ENCODE measurements at places on chromosomes 2 and 18. TPM values are rescaled to one million over a fixed set of nuclear protein-coding genes. Genes with fewer than 3 reads are reported as not detected.

DNA sequence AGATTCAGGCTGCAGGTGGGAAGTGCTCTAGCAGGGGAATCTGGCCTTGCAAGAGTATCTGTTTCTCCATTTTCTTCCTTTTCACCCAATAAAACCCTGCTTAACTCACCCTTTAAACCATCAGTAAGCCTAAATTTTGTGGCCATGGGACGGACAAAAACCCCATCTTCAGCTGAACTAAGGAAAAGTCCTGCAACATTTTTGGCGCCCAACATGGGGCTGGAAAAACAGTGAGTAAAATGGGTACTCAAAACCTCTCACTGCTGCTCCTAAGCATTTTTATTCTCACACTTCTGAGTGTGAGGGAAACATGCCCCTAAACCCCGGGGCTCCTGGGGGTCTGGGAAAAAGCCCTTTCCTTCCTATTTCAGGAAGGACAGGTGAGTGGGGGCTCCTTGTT lies 414.3 kb downstream of the ZNF804A start:
- no peak for DNase-seq

The SESTD1 gene
- 15.3 TPM for total RNA-seq

The MAPK4 gene
- not detected for total RNA-seq

DNA sequence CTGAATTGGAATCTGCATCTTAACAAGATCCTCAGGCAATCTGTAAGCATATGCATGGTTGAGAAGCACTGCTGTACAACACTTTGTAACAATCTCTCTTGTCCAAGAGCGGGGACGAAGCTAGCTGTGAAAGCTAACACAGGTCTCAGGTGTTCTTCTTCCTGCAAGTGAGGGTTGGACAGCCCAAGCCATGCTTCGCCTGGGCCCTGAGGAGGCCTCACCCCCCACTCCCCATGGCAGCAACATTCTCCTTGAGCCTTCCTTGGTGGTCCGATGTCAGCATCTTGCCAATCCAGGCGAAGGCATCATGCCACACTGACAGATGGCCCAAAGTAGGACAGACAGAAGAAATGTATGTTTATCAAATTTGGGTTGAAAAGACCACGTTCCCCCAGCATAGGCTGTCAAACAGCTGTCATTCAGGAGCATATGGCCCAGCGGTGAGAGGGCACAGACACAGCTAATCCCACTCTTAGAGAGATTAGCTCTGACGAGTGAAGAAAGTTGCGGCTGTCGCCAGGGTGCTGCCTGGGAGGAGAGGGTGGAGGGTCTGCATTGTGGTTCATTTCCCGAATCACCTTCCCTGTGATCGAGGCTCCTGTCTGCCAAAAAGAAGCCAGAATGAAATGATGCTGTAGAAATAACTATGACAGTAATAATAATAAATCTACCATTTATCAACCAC lies 344.7 kb downstream of the MYCN start:
- DNase-seq: no peak

GRCh38 chr2:144111437-144111836 lies 408.5 kb downstream of the ZEB2 start:
- no peak for DNase-seq

- DNase-seq: no peak
Observed at GRCh38 chr2:17894005-17894404, 15.5 kb downstream of the KCNS3 start.

The EML6 gene
- total RNA-seq: 0.53 TPM

DNA sequence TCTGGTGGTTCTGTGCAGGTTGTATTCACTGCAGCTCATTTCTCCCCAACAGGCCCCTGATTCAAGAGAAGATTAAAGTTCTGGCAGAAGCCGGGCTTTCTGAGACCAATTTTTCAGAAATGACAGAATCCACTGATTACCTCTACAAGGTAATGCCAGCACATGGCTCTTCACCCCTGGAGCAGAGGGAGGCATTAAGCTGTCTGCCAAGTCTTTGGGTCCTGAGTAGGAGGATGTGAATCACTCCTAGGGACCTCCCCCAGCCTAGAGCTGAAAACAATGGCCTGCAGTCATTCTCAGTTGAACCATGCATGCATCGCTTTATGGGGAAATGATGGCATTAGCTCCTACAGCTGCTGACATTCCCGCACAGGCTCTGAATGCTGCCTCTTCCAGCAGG lies 20.5 kb upstream of the RPL37A start:
- DNase-seq: peak; percentile 88

DNA sequence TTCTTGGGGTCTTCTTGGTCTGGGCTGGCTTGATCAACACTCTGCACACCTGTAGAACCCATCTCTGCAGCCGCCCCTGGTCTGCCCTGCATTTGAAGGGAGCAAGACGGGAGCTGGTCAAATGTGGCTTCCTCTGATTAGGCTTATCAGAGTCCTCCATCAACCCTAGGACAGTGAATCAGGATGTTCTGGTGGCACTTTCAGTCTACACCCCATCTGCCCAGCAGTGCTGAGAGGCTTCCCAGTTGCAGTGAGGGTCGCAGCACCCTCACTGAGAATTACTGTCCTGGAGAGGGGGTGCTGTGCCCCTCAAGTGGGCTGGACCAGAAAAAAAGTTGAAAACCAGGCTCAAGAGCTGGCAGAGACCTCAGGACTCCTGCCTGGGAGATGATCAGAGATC lies 152.9 kb downstream of the DYSF start:
- no peak for DNase-seq

DNA sequence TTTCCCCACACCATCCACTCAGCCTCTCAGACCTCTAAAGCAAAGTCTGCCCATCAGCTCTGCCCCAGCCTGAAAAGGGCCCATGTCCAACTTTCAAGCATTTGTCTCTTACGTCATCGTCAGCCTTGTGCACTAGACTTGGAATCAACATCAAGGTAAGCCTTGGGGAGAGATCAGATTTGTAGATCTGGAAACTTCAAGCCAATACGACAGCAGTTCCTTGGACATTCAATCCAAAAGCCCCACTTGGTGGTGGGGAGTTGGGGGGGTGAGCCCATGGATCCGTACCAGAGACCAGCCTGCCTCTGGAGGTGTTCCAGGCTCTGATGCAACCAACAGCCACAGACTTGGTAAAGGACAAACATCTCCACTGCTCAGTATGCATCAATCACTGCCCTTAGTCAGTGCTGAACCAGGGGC lies 206.8 kb upstream of the MEIS1 start:
- DNase-seq: no peak

DNA sequence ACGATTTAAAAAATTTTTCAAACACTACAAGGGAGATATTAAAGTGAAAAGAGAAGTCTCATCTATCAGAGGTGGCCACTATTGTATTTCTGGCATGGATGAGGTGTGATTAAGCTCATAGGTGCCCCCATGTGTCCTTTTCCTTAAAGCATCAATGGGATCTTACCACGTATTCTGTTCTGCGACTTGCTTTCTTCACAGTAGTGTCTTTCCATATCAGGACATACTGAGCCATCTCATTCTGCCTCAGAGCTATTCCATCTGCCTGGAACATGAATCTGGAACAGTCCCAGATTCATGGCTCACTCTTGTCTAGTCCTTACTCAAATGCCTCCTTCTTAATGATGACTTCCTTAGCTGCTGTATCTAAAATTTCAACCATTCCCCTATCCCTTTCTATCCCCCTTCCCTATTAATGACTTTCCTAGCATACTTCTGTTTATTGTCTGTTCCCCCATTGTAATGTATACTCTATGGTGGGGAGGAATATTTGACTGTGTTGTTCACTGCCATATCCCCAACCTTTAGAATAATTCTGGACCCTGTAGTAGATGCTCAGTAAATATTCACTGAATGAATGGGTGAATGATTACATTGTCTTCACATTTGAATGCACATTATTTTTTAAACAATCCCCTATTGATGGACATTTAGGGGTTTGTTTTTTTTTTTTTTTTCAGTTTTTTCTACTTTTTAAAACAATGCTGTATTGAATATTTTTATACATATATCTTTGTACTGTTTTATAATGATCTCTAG lies 11.1 kb downstream of the STAMBP start:
- DNase-seq: no peak

DNA sequence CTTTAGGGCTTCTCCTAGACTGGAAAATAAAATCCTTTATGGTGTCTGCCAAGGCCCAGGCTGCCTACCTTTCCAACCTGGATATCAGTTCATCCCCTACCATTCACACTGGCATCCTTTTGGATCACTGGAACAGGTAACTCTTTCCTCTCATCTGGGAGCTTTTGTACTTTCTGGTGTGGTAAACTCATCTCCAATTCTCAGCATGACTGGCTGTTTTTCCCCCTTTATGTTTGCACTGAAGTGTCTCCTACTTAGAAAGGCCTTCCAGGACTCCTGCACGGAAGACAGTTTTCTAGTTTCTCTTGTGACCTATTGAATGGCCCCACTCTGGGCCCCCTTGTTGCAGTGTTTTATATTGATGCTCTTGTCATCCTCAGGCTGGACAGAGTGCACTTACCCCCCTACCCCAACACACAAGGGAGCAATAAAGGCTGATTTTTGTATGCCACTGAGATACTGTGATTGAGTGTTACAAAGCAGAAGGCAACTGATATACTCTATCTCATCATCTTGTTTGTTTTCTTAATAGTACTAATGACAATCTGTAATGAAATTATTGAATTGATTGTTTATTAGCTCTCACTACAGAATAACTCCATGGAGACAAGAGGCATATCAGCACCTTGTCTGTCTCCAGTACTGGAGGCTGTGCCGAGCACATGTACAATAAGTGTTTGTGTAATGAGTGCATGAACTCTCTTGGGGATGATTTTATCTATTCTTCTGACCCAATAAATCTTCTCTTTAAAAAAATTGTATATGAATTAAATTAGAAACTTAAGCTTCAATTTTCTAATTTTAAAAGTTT lies 129.9 kb downstream of the PIEZO2 start:
- DNase-seq: no peak

- peak; percentile 24 for DNase-seq
Observed at GRCh38 chr2:135086222-135086621, 34.1 kb downstream of the RAB3GAP1 start.

DNA sequence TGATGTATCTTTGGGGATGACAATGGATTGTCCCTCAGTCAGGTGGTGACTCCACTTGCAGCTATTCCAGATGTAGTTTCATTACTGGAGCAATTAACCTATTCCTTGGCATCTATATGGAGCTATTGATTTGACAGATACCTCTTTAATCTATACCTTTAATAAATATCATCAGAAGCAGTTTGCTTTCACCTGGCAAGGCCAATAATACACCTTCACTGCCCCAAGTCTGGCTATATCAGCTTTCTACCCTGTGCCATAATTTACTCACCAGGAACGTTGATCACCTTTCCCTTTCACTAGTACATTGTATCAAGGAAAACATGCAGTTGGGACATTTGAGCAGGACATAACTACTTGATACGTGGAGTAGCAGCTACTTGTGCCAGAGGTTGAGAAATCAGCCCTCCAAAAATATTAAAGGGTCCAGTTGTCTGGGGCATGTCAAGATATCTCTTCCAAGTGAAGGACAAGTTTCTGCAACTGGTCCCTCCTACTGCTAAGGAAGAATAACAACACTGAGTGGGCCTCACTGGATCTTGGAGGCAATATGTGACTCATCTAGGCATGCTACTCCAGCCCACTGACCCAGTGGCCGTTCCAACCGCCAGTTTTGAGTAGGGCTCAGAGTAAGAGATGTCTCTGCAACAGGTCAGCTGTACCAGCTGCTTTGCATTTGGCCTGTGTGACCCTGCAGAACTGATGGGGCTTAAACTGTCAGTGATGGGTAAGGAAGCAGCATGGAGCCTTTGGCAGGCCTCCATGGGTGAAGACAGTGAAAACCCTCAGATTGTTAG lies 67.0 kb downstream of the PSMG2 start:
- DNase-seq: peak; percentile 12

The KCNE4 gene
- 0.26 TPM for total RNA-seq

- DNase-seq: peak; percentile 89
Observed at GRCh38 chr2:237227592-237228280, 142.0 kb downstream of the COPS8 start.
